Cardiac septum (tissue), 1 donor: ENCODE measurements at places on chromosomes 4 and X. TPM values are rescaled to one million over a fixed set of nuclear protein-coding genes. Genes with fewer than 3 reads are reported as not detected.
A peak's percentile ranks its signal among the peaks of the same experiment; 100 is the strongest.

- DNase-seq = no peak
Measured at GRCh38 chrX:103615781-103616371, 8.1 kb downstream of the TCEAL3 start.

GRCh38 chr4:10276152-10276551, 159.6 kb upstream of the WDR1 start:
- no peak for DNase-seq

DNA sequence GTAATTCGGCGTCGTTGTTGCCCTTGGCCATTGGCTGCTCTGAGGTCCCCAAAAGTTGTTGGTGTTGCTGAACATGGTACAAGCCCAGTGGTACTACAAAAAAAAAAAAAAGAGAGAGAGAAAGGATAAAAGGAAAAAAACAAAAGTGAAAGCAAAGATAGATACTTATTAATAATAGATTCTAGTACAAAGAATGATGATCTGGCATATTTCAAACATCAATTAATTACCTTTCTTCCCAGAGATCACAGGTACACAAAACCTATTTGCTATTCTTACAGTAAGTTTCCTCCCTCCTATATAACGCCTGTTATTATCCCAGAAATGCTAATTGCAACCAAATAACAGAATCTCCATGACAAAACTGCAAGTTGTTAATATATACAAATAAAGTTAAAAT, 188.9 kb downstream of the FBXW7 start:
- no peak for DNase-seq

DNA sequence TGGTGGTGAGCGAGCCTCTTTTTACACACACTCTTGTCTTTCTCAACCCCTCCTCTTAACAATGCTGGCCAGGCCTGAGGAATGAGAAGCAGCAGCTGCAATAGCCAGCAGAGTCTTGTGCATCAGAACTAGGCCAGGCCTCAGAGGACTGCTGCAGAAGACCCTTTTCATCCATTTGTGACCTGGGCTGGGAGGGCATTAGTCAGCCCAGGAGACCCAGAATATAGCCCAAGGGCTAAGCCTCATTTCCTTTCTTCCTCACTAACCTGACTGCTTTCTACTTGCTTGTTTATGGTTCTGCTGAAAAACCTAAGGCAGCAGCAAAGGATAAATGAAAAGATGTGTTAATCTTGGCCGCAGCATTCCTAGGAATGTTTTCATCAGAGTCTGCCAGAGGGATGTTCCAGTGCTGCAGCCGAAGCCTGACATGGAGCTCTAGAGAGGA, 254.7 kb upstream of the AR start:
- no peak for DNase-seq

GRCh38 chr4:2174061-2174460, 67.9 kb downstream of the HAUS3 start:
- no peak for DNase-seq

DNA sequence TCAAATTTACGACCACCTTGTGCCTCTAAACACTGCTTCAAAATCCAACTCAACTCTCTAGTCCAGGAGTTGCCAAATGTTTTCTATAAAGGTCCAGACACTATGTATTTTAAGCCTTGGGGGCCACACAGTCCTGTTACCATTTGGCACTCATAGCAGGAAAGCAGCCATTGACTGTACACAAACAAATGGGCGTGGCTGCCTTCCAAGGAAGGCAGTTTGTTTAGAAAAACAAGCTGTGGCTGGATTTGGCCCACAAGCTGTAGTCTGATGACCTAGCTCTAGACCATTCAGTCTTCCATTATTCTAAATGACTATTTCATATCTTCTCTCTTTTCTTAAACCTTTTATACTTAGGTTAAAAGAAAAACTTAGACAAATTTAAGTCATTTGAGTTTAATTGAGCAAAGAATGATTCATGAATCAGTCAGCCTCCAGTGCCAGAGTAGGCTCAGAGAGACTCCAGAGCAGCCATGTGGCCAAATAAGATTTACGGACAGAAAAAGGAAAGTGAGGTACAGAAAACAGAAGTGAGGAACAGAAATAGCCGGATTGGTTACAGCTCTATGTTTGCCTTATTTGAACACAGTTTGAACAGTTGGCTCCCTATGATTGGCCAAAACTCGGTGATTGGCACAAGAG, 825.8 kb upstream of the LCORL start:
- no peak for DNase-seq

DNA sequence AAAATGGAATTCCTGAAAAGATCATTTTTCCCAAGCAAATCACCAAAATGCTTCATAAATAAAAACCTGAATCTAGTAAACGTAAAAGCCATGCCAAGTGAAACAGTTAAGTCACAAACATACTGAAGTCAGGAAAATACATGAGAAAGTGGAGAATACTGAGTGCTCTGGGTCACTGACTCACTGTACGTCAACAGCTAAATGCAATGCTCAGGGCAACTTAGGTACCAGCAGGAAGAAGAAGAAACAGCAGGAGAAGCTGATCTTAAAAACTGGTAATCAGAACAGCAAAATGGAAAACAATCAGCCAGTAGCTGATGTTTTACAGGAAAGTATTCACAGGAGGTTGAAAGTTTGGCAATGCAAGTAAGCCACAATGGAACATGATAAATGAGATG, 252.6 kb upstream of the ETNPPL start:
- DNase-seq = no peak

DNA sequence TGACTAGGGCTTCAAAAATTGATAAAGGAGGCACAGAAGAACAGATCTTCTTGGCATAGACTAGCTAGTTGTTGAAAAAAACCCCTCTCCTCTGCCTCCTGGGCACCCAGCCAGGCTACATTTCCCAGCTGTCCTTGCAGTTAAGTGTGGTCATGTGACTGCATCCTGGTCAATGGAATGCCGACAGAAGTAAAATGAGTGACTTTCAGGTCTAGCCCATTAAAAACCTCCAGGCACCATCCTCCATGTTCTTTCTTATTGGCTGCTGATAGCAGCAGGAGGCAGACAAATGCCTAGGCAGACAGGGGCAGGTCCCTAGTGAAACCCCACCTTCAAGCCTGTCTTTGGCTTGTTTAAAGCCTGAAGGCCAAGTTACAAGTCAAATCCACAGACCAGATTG, 35.3 kb downstream of the ATXN3L start:
- no peak for DNase-seq

DNA sequence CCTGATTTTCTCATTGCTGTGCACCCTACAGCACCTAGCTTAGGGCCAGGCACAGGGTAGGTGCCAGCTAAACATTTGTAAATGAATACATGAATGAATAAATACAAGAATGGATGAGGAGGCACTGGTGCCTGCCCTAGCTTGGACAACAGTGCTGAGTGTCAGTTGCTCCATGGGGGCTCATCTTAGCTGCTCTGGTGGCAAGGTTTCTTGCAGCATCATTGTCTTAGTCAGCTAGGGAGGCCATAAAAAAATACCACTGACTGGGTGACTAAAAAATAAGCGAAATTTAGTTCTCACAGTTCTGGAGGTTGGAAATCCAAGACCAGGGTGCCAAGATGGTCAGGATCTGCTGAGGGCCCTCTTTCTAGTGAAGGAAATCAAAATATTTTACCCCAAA, 31.2 kb downstream of the TMEM31 start:
- DNase-seq = peak; percentile 38

GRCh38 chr4:19693936-19694570, 557.7 kb upstream of the SLIT2 start:
- no peak for DNase-seq

DNA sequence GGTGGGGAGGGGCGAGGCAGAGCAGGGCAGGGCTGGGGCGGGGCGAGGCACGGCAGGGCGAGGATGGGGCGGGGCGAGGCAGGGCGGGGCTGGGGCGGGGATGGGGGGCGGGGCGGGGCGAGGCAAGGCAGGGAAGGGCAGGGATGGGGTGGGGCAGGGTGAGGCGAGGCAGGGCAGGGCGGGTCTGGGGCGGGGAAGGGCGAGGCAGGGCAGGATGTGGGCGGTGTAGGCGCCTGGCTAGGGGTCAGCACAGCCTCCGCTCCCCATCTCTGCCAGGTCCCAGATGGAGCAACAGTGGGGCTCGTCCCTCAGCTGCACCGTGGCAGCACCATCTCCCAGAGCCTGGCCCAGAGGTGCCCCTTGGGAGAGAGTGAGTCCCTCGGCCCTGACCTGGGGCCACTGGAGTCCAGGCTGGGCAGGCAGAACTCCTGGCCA, 4.2 kb upstream of the SRPK3 start:
- DNase-seq = no peak

GRCh38 chrX:152810403-152810802, 20.2 kb downstream of the CETN2 start:
- no peak for DNase-seq

DNA sequence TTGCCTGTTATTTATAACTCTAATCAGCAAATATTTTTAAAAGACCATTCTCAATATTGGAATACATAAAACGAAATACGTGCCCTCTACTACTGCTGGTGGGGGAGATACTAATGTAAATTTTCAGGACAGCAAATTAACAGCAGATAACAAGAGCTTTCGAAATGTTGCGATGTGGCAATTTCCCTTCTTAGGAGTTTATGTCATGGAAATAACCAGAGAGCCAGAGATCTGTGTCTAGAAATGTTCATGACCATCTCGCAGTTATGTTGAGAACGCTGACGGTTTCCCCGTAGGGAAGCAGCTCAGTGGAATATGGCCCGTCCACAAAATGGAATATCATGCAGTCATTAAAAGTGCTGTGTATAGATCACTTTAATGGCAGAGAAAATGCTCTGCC, 238.4 kb upstream of the PSAPL1 start:
- DNase-seq = no peak

Gene FTSJ1
- 18.8 TPM for total RNA-seq

Gene SRPK3
- total RNA-seq = 54.7 TPM

Gene SAGE1
- total RNA-seq = not detected

Gene POF1B
- total RNA-seq = 3.7 TPM

Gene GLUD2
- 1.6 TPM for total RNA-seq

Gene OCRL
- 9.0 TPM for total RNA-seq

Gene CLCN3
- 61.4 TPM for total RNA-seq
